Left hindlimb (tissue), 1 donor: ENCODE measurements at places on chromosomes 7 and 10.

GRCh38 chr7:43791-44540 lies 148.4 kb upstream of the FAM20C start:
- DNase-seq = peak; percentile 27

DNA sequence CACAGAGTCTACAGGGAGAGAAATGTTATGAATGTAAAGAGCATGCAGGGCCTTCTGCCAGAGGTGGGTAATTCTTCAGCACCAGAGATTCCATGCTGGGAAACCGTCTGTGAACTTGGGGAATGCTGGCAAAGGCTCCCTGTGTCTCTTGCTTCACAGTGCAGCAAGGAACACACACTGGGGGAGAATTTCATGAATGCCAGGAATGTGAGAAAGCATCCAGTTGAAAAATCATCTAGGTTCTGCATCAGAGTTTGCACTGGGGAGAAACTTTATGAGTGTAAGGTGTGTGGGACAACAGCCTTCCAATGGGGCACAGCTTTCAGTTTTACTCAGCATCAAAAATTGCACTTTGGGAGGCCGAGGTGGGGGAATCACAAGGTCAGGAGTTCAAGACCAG lies 224.3 kb upstream of the IGFBP3 start:
- peak; percentile 50 for DNase-seq

DNA sequence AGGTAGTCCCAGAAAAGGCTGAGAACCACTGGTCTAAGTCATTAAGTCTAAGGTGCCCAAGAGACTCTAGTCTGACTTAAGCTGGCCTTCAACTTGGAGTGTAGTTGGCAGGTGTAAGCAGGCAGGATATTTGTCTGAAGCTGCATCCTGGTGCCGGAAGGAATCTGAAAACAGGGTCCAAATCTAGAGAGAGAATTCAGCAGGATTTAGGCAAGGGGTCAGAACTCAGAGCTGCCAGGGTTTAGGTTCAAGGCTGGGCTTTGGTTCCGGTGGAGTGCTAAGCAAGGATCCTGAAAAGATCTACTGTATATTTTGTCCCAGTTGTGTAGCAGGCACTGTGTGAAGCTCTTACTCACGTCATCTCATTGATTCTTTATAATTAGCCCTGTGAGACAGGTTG lies 16.5 kb upstream of the SEPTIN7 start:
- DNase-seq = no peak

DNA sequence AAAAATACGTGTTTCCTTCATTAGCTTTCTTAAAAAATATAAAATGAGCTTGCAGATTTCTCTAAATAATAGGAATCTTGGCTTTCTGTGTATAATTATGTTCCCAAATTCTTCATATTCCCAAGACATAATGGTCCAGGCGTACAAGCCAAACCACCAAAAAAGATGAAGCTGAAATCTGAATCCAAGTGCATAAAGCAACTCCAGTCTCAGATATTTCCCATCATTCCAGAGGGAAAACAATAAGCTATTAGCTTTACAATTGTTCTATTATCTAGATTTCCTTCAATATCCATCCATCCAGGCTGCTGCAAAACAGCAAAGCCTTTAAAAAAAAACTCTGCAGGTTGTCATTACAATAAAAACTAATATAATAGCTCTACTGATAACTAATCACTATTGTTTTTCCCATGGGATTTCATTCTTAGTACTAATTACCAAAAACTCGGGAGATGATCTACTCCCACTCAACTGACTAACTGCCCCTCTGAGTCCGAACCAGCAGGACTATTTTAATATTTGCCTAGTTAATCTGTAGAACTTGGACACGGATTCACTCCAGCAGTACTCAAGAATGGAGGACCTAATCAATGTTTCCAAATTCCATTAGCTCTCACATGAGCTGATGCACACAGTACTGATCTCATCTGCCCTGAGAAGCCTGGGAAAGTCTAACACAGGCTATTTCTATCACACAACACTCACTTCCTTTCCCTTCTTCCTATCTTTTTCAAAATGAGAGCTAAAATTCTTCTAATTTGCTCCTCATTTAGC lies 108.9 kb upstream of the ASAH2 start:
- DNase-seq = no peak

- no peak for DNase-seq
Observed at GRCh38 chr10:17009212-17009700, 120.4 kb downstream of the CUBN start.

GRCh38 chr10:29157321-29157720 lies 131.5 kb upstream of the LYZL1 start:
- no peak for DNase-seq

GRCh38 chr7:151572136-151572535 lies 52.4 kb upstream of the RHEB start:
- DNase-seq = no peak

DNA sequence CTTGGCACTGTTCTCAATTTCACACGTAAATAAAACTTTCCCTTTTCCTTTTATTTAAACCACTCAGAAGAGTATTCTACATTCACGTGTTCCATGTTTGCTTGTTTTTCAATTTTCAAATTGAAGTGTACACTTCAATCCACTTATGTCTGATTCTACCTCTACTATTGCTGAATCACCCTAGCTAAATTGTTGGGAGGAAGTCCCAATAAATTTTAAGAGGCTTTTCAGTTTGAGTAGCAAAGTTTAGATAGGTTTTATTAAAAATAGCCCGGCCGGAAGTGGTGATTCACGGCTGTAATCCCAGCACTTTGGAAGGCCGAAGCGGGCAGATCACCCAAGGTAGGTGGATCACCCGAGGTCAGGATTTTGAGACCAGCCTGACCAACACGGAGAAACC lies 1414.7 kb upstream of the CELF2 start:
- DNase-seq = no peak

- DNase-seq = no peak
Observed at GRCh38 chr7:22150221-22150620, 204.5 kb upstream of the CDCA7L start.

- no peak for DNase-seq
Observed at GRCh38 chr10:71423901-71424300, 27.2 kb downstream of the CDH23 start.

DNA sequence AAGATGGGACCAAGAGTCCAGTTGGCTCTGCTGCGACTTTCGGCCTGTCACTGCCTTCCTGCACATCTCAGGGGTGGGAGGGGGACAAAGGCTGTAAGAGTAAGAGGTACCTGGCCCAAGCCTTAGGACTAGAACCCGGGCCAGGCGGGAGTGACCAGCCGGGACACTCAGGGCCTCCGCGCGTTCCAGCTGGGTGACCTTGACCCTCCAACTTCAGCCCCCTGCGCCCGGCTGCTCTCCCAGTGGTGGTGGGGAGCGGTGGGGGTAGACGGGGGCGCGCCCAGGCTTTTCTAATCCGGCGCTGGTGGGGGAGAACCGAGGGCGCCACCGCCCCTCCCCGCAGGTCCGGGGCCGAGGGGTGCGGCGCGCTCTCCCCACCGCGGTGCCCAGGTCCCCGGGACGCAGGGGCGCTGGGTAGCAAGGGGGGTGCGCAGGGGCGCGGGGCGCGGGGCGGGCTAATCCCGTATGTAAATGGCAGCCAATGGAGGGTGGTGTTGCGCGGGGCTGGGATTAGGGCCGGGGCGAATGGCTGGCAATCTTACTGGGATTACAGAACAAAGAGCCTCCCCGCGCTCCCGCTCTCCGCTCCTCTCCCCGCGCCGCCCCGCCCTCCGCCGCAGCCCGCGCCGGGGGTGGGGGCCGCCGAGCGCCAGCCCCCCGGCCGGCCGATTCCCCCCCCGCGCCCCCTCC lies at the start of gene GTF2IRD1:
Gene GTF2IRD1 (plus strand): TSS at position 585 of the 690 bp plus-strand sequence. CDS start 54,175 bp downstream, outside the sequence.
- peak; percentile 89 for DNase-seq

GRCh38 chr10:109264004-109264403 lies 659.3 kb downstream of the XPNPEP1 start:
- DNase-seq = no peak

- DNase-seq = peak; percentile 99
Observed at GRCh38 chr10:75401569-75402485, at the start of gene ZNF503. ZNF503 (minus strand) TSS chr10:75401764; CDS start chr10:75401419, 345 bp downstream.

GRCh38 chr7:28666154-28666553 lies 253.8 kb downstream of the CREB5 start:
- no peak for DNase-seq

- DNase-seq = no peak
Observed at GRCh38 chr10:105041956-105042355, 400.9 kb downstream of the SORCS3 start.

DNA sequence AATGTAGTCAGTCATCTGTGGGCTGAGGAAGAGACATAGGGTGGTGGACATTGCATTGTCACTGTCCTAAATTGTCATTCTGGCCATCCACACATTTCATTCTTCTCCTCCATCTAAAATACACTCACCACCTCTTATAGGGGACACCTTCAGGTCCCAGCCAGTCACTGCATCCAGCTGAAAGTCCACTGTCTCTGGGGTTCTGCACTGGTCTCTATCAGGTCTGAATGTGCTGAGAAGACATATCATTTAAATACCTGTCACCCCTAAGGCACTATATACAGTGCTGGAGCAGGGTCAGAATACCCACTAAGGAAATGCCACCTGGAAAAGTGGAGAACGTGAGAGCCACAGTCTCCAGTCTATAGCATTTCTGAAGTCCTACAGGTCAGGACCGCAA lies 29.6 kb downstream of the SH2D4B start:
- no peak for DNase-seq
